ENCODE measurements at places on chromosomes 7 and 10. TPM values are rescaled to one million over a fixed set of nuclear protein-coding genes. Genes with fewer than 3 reads are reported as not detected.
A peak's percentile ranks its signal among the peaks of the same experiment; 100 is the strongest.

Gene PLEKHS1
- 0.11 TPM for total RNA-seq

Gene HOXA6
- total RNA-seq = not detected

Gene SSC4D
- total RNA-seq = 0.31 TPM

Gene VWC2
- not detected for total RNA-seq

Gene TWIST1
- 53.4 TPM for total RNA-seq

Gene ZNF503
- 38.5 TPM for total RNA-seq

Gene EVX1
- total RNA-seq = not detected

Gene CDNF
- 2.9 TPM for total RNA-seq

- peaks cover 31% of the 10 kb centered on the region for H3K4me1 ChIP-seq
- peak; percentile 13 for DNase-seq
- no peaks in the 10 kb centered on the region for H3K36me3 ChIP-seq
- H3K27me3 ChIP-seq = peaks cover 7% of the 10 kb centered on the region
- H3K4me3 ChIP-seq = no peak overlapping the region
Measured at GRCh38 chr7:36263095-36263484, 110.0 kb downstream of the EEPD1 start.

- no peaks in the 10 kb centered on the region for H3K27me3 ChIP-seq
- peaks cover 2% of the 10 kb centered on the region for H3K36me3 ChIP-seq
- H3K4me3 ChIP-seq = no peak overlapping the region
- peaks cover 4% of the 10 kb centered on the region for H3K4me1 ChIP-seq
- no peak overlapping the region for H3K27ac ChIP-seq
- no peak for DNase-seq
Measured at GRCh38 chr10:112519133-112519761, 72.2 kb downstream of the VTI1A start.

DNA sequence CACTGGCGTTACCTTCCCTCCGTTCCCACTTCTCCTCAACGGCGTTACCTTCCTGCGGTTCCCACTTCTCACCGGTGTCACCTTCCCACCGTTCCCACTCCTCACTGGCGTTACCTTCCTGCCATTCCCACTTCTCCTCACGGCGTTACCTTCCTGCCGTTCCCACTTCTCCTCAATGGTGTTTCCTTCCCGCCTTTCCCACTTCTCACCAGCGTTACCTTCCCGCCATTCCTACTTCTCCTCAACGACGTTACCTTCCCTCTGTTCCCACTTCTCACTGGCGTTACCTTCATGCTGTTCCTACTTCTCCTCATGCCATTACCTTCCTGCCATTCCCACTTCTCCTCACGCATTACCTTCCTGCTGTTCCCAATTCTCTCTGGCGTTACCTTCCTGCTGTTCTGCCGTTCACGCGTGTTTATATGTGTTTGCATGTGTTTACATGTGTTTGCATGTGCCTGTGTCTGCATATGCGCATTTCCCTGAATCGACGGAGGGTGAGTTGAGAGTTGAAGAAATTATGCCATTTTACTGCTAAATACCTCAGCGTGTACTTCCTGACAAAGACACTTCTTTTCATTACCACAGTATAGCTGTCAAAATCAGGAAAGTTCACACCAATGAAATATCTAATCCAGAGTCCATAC is 23.2 kb upstream of the CFAP46 start:
- no peaks in the 10 kb centered on the region for H3K36me3 ChIP-seq
- H3K4me1 ChIP-seq = peaks cover 8% of the 10 kb centered on the region
- peaks cover 31% of the 10 kb centered on the region for H3K27me3 ChIP-seq
- no peak for DNase-seq
- H3K4me3 ChIP-seq = no peak overlapping the region

GRCh38 chr10:70456164-70456563 is 14.7 kb upstream of the NODAL start:
- no peak for DNase-seq
- no peak overlapping the region for H3K4me3 ChIP-seq
- peaks cover 11% of the 10 kb centered on the region for H3K27me3 ChIP-seq
- peaks cover 6% of the 10 kb centered on the region for H3K4me1 ChIP-seq
- no peaks in the 10 kb centered on the region for H3K36me3 ChIP-seq

GRCh38 chr7:121833991-121834390 is 39.0 kb upstream of the PTPRZ1 start:
- no peak overlapping the region for H3K27ac ChIP-seq
- no peak for DNase-seq
- H3K36me3 ChIP-seq = no peaks in the 10 kb centered on the region
- no peaks in the 10 kb centered on the region for H3K4me1 ChIP-seq
- peaks cover 22% of the 10 kb centered on the region for H3K27me3 ChIP-seq
- H3K4me3 ChIP-seq = no peak overlapping the region

- no peaks in the 10 kb centered on the region for H3K36me3 ChIP-seq
- H3K27ac ChIP-seq = peak overlapping the region; percentile 39
Measured at GRCh38 chr10:19966751-19967150, 150.5 kb downstream of the PLXDC2 start.

- no peaks in the 10 kb centered on the region for H3K36me3 ChIP-seq
- no peak overlapping the region for H3K27ac ChIP-seq
- no peak for DNase-seq
- H3K4me1 ChIP-seq = no peaks in the 10 kb centered on the region
Measured at GRCh38 chr10:117646718-117647117, 104.2 kb downstream of the EMX2 start.

GRCh38 chr7:139725858-139726484 is 51.8 kb downstream of the HIPK2 start:
- H3K27ac ChIP-seq = peak overlapping the region; percentile 61
- H3K4me3 ChIP-seq = no peak overlapping the region
- no peak for DNase-seq
- no peaks in the 10 kb centered on the region for H3K27me3 ChIP-seq
- H3K4me1 ChIP-seq = peaks cover 55% of the 10 kb centered on the region

DNA sequence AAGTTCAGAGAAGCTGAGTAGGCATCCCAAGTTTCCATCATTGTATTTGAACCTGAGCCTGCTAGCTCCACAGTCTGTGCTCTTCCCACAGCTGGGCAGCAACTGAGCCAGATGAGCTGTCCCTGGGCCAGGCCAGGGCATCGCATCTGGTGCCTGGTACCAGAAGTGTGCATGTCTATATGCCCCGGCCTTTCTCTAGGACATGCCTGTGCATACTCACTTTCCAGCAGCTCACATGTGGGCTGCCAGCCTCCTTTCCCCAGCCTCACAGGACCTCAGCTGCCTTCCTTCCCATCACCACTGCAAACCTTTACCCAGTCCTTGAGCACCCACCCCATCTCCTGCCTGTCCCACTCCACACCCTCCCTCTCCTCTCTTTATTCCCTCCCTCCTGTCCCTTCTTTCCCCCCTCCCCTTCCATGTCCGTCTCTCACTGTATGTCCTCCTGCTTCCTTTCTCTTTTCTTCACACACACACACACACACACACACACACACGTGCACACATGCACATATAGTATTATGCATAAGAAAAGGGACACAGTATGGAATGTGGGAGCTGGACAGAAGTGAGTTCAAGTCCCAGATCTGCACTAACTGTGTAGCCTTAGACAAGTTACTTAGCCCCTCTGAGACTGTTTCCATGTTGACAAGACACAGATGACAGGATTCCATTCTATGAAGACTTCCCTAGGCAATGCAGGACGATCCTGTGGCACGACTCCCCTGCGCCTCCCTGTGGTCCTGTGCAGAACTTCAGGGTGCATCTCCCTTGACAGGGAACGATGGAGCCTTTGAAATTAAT is 10.9 kb downstream of the CDHR1 start:
- H3K27me3 ChIP-seq = peaks cover 15% of the 10 kb centered on the region
- no peak overlapping the region for H3K4me3 ChIP-seq
- no peaks in the 10 kb centered on the region for H3K4me1 ChIP-seq
- DNase-seq = no peak

- no peak overlapping the region for H3K4me3 ChIP-seq
- peaks cover 65% of the 10 kb centered on the region for H3K4me1 ChIP-seq
Measured at GRCh38 chr7:38189231-38189938, 11.3 kb downstream of the STARD3NL start.

GRCh38 chr10:86410542-86411124 is 44.0 kb upstream of the GRID1 start:
- H3K4me3 ChIP-seq = no peak overlapping the region
- no peak overlapping the region for H3K27ac ChIP-seq
- no peak for DNase-seq
- H3K27me3 ChIP-seq = no peaks in the 10 kb centered on the region
- no peaks in the 10 kb centered on the region for H3K36me3 ChIP-seq

DNA sequence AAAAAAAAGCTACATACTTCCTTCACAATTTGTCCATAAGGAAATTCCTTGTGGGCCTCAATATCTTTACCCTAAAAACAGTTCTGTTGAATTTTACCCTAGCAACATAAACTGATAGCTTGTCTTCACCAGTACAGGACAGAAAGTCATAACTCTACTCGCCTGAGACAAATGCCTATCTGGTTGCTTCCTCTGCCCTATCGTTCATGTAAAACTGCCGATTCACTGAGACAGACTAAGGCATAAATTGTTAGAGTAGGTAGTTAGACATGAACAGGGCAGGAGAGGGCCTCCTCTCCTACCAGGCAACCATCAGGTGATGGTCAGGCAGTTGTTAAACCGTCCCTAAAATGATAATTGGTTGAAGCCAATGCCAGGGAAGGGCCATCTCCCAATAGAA is 25.0 kb downstream of the IFIT3 start:
- H3K27ac ChIP-seq = peak overlapping the region; percentile 99
- no peak overlapping the region for H3K4me3 ChIP-seq
- peaks cover 5% of the 10 kb centered on the region for H3K36me3 ChIP-seq
- no peak for DNase-seq

DNA sequence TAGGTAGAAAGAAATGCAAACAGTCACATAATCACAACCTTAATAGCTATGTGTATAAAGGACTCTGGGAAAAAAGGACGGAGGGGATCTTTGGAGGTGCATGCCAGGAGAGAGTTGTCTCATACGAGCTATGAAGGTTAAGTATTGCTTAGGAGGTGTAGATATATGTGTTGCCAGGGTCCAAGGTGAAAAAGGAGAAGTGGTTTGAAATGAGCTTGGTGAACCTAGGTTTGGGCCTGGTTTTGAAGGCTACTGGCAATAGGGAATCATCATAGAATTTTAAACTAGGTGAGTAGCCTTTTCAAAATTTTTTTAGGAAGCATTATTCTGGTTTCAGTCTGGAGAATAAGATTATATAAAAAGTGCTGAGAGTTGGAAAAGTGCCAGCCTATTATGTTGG is 336.8 kb downstream of the AUTS2 start:
- H3K27ac ChIP-seq = no peak overlapping the region
- H3K4me1 ChIP-seq = no peaks in the 10 kb centered on the region
- DNase-seq = no peak
- H3K27me3 ChIP-seq = no peaks in the 10 kb centered on the region
- no peak overlapping the region for H3K4me3 ChIP-seq

DNA sequence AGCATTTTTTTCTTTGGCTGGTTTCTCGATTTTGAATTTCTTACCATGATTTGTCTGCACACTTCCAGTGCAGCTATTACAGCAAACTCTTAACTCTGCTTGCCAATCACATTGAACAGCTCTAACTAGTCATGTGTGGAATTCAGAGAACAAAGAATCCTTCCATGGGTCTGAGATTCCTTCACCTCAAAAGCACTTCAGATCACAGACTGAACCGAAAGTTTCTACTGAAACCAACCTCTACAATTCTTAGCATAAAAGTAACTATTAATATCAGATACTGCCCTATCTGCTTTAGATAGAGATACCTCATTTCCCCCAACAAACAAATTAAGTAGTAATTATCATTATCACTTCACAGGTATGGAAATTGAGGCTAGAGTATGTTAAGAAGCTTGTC is 56.5 kb upstream of the SP4 start:
- H3K4me1 ChIP-seq = no peaks in the 10 kb centered on the region
- DNase-seq = no peak
- H3K4me3 ChIP-seq = no peak overlapping the region
- H3K27me3 ChIP-seq = no peaks in the 10 kb centered on the region

- no peak for DNase-seq
- H3K27ac ChIP-seq = peak overlapping the region; percentile 89
- H3K27me3 ChIP-seq = no peaks in the 10 kb centered on the region
Measured at GRCh38 chr10:77392236-77392721, 245.3 kb downstream of the KCNMA1 start.

GRCh38 chr7:87882151-87882937 is 6.1 kb downstream of the DBF4 start:
- no peak overlapping the region for H3K4me3 ChIP-seq
- no peak for DNase-seq
- H3K27me3 ChIP-seq = no peaks in the 10 kb centered on the region
- H3K36me3 ChIP-seq = peaks cover under 1% of the 10 kb centered on the region
- peaks cover 13% of the 10 kb centered on the region for H3K4me1 ChIP-seq

- H3K27me3 ChIP-seq = peaks cover 35% of the 10 kb centered on the region
- no peak overlapping the region for H3K27ac ChIP-seq
- H3K36me3 ChIP-seq = no peaks in the 10 kb centered on the region
- DNase-seq = no peak
Measured at GRCh38 chr10:13536674-13537366, 8.0 kb upstream of the BEND7 start.

GRCh38 chr10:125160856-125161706 is 718 bp upstream of the CTBP2 start:
- H3K27me3 ChIP-seq = no peaks in the 10 kb centered on the region
- H3K36me3 ChIP-seq = no peaks in the 10 kb centered on the region
- H3K4me3 ChIP-seq = peak overlapping the region; percentile 77
- H3K4me1 ChIP-seq = peaks cover 20% of the 10 kb centered on the region

- H3K4me3 ChIP-seq = no peak overlapping the region
- no peak for DNase-seq
- peaks cover under 1% of the 10 kb centered on the region for H3K4me1 ChIP-seq
- no peak overlapping the region for H3K27ac ChIP-seq
- H3K27me3 ChIP-seq = no peaks in the 10 kb centered on the region
Measured at GRCh38 chr10:95241533-95241932, 47.5 kb downstream of the ACSM6 start.

GRCh38 chr10:17873946-17874345 is 64.8 kb downstream of the MRC1 start:
- peaks cover 42% of the 10 kb centered on the region for H3K27me3 ChIP-seq
- H3K4me1 ChIP-seq = no peaks in the 10 kb centered on the region
- no peak overlapping the region for H3K4me3 ChIP-seq
- no peaks in the 10 kb centered on the region for H3K36me3 ChIP-seq
- H3K27ac ChIP-seq = no peak overlapping the region
- DNase-seq = no peak

GRCh38 chr10:54843085-54843646 is 42.1 kb upstream of the PCDH15 start:
- H3K36me3 ChIP-seq = no peaks in the 10 kb centered on the region
- no peak overlapping the region for H3K4me3 ChIP-seq
- H3K4me1 ChIP-seq = no peaks in the 10 kb centered on the region
- H3K27ac ChIP-seq = no peak overlapping the region
- H3K27me3 ChIP-seq = no peaks in the 10 kb centered on the region

GRCh38 chr7:93799750-93800357 is 90.7 kb downstream of the TFPI2 start:
- no peak overlapping the region for H3K27ac ChIP-seq
- peaks cover 15% of the 10 kb centered on the region for H3K27me3 ChIP-seq
- peaks cover 4% of the 10 kb centered on the region for H3K4me1 ChIP-seq
- no peak for DNase-seq
- no peak overlapping the region for H3K4me3 ChIP-seq

- no peak for DNase-seq
- peaks cover 7% of the 10 kb centered on the region for H3K4me1 ChIP-seq
- H3K27me3 ChIP-seq = no peaks in the 10 kb centered on the region
- H3K4me3 ChIP-seq = no peak overlapping the region
Measured at GRCh38 chr7:84003191-84003590, 191.4 kb downstream of the SEMA3A start.

- peaks cover 17% of the 10 kb centered on the region for H3K4me1 ChIP-seq
- no peaks in the 10 kb centered on the region for H3K27me3 ChIP-seq
- H3K27ac ChIP-seq = no peak overlapping the region
Measured at GRCh38 chr10:124010563-124011131, 82.8 kb downstream of the CHST15 start.

- H3K27ac ChIP-seq = no peak overlapping the region
- no peaks in the 10 kb centered on the region for H3K27me3 ChIP-seq
- no peaks in the 10 kb centered on the region for H3K4me1 ChIP-seq
- no peak overlapping the region for H3K4me3 ChIP-seq
- H3K36me3 ChIP-seq = no peaks in the 10 kb centered on the region
Measured at GRCh38 chr7:126210707-126211106, 1042.0 kb downstream of the GRM8 start.

Data from osteocyte (in vitro differentiated cells).